ENCODE measurements at places on chromosomes 4 and X. TPM values are rescaled to one million over a fixed set of nuclear protein-coding genes. Genes with fewer than 3 reads are reported as not detected.

GLOD5 gene
- total RNA-seq = not detected

COX7B2 gene
- total RNA-seq = not detected

CSAG2 gene
- not detected for total RNA-seq

CPLX1 gene
- 0.62 TPM for total RNA-seq

VCX3B gene
- total RNA-seq = not detected

TLR10 gene
- total RNA-seq = 0.44 TPM

HS6ST2 gene
- not detected for total RNA-seq

GDPD2 gene
- not detected for total RNA-seq

- DNase-seq = no peak
These were observed 23.3 kb upstream of the MGST2 start for GRCh38 chr4:139642364-139642763.

DNA sequence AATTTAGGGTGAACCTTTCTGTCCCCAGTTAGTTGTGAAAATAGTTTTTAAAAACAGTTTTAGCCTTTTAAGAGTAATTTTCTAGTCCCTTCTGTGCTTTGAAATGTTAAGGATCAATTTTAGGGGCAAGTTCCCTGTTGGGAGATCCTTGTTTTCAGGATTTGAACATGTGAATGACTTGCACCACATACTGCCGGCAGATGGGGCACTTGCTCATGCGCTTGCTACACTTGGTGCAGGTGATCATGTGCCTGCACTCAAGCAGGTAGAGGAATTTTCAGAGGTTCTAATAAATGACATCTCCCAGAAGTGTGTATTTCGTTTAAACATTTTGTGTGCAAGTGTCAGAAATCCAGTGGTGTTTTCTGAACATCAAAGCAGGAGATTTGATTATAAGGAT is 195.9 kb downstream of the CHM start:
- DNase-seq = no peak

DNA sequence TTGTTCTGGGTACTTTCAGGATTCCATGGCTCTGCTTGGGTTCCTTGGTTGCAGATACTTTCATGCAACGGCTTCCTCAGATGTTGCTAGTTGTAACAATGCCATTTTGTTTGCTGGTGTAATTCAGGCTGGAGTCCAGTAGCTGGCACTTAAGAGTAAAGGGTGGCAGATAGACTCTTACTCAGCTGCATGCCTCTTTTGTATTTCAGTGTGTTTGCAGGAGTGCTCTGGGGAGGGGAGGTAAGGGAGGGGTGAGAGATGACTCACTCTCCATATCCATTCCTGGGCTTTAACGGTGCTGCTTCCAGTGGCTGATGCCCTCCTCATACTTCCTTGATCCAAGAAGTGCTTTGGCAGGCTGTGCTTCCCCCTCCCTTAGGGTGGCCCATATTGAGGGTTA is 155.2 kb downstream of the ZNF330 start:
- DNase-seq = no peak

DNA sequence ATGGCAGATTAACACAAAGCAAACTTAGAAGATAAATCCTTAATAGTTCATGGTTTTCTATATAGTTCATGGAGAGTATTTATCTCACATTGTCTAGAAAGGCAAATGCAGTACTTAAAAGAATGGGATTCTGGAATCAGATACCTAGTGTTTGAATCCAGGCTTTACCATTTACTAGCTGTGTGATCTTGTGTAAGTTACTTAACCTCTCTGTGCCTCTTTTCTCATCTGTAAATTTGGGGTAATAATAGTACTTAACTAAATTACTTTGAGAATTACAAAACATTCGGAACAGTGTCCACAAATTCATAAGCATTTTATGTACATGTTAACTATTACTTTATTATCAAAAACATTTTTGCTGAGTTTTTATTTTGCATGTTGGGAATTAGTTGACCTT is 15.8 kb downstream of the MAGEB1 start:
- no peak for DNase-seq

DNA sequence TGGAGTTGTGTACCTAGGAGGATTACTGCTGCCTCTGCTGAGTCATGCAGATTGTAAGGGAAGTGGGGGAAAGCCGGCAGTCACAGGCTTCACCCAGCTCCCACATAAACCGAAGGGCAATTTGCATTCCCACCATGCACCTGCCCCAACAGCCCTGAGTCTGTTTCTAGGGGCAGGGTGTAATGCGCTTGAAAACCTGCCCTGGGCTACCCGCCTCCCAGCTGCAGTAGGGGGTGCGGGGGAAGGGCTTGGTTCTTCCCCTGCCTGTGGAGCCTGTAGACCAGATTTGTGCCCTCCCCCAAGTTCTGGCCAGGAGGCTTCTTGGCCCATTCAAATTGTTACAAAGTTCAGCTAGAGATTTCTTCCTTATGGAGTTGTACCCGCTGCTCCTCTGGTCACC is 269.2 kb upstream of the DDX53 start:
- DNase-seq = no peak

- DNase-seq = no peak
These were observed 8.5 kb downstream of the UNC5C start for GRCh38 chr4:95540227-95540626.

- no peak for DNase-seq
These were observed 183.1 kb downstream of the HS6ST2 start for GRCh38 chrX:132775263-132775823.

- DNase-seq = no peak
These were observed 18.2 kb downstream of the MRPL1 start for GRCh38 chr4:77880784-77881183.

- DNase-seq = no peak
These were observed 105.5 kb upstream of the OTUD4 start for GRCh38 chr4:145285928-145286327.

DNA sequence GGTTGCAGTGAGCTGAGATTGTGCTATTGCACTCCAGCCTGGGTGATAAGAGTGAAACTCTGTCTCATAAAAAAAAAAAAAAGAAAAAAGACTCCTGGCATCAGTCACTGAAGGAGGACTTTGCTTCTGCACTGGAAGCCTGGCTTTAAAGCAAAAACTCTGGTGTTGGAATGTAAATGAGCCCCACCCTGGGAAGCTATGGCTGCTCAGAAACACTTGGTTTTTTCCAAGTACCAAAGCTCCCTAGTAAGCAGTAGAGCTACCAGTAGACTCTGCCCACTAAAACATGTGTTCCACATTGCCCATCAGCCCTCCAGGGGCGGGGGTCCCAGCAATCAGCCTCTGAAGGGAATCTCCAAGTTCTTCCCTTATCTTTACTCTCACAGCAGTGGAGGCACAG is 154.4 kb downstream of the SHROOM3 start:
- DNase-seq = no peak

GRCh38 chr4:150256225-150256620 is 178.0 kb downstream of the DCLK2 start:
- DNase-seq = no peak

GRCh38 chrX:41655631-41656030 is 33.1 kb upstream of the GPR34 start:
- no peak for DNase-seq

DNA sequence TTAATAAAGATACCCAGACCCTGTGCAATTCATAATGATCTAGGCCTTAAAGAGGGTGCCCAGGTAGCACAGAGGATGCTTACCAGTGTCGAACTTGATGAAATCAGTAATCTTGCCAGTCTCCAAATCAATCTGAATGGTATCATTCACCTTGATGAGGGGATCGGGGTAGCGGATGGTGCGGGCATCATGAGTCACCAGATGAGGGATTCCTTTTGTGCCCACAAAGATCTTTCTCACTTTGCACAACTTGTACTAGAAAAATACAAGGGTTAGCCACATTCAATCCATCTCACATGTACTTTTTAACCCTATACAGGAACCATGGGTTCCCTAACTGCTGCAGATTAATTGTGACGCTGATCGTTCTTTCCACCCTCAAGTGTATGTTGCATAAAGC is 3.3 kb downstream of the RPS4X start:
- DNase-seq = peak; percentile 16

DNA sequence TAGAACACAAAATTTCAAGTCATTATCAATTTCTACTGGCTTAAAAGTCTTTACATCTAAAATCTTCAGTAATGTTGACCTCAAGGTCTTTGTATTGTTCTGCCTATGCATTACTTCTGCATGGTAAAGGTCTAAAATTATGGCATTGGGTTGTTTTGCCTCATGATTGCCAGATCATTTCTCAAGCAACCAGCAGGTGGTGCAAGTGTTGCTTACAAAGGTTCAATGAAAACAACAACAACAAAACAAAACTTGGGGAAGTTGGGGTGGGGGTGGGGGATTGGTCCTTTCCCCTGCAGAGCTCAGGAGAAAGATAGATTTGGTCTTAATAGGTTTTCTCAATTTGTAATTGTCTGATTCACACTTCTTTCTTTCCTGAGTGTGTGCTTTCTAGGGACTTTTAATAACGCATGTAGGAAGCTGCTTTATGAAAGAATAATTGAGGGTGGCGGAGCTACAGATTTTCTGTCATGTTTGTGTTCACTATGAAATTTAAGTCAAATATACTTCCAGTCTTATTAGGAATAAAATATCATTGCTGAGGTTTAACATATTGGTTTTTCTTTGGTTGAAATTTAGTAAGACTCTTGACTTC is 145.1 kb downstream of the COL4A5 start:
- DNase-seq = no peak

DNA sequence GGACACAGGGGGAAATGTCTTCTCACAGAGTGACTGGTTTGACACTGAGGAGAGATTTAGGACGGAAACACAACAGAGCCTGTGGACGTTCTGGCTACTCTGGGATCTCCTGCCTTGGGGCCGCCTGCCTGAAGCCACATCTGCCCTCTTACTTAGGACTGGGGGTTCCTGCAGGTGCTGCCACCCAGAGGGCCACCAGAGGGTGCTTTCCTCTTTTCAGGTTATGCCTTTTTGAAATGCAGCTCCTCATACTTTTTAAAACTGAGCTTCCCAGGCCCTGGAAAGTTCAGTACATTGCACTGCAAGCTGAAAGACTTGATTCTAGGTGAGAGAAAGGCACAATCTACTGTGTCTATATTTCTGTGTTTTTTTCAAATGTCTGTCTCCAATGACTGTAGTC is 92.2 kb upstream of the PGRMC2 start:
- DNase-seq = peak; percentile 5

DNA sequence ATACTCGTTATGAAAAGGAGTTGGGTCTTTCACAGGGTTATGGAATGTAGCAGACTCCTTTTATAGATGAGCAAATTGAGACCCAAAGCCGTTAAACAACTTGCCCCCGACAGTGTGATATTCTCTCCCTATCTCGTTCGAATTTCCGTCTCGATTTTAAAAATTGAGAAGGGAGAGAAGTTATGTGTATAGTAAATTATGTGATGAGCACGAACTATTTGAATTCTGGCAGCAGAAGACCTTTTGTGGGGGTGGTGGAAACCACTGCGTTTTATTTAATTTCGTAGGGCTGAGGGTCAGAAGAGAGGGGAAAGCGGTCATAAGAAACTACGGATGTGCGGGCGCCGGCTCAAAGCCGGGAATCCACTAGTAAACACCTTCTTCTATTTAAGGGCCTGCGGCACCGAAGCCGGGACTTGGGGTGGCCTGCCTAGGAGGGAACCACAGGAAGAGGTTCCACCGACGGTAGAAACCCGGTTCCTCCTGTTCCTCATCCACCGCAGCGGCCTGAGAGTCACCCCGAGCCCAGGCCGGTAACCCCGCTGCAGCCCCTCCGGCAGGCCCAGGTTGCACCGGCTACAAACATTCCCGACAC is 1.5 kb upstream of the DDX3X start:
- DNase-seq = peak; percentile 64

DNA sequence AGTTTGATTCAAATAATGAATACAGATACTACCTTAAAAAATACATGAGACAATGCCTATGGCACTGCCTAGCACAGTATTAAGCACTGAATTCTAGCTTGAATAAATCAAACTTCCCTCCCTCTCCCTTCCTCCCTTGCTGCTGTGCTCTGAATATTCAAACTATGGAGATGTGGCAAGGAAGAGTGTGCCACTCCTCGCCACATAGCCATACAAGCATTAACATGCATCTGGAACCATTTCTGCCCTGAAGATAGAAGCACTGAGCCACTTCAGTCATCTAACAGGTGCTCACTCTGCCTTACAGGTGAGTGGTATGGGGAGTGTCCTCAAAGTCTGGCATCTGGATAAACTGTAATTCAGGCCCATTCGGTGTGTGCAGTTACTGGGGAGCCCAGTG is 276.9 kb downstream of the ARHGAP24 start:
- no peak for DNase-seq

- DNase-seq = no peak
These were observed 70.8 kb downstream of the STIM2 start for GRCh38 chr4:26931451-26931850.

DNA sequence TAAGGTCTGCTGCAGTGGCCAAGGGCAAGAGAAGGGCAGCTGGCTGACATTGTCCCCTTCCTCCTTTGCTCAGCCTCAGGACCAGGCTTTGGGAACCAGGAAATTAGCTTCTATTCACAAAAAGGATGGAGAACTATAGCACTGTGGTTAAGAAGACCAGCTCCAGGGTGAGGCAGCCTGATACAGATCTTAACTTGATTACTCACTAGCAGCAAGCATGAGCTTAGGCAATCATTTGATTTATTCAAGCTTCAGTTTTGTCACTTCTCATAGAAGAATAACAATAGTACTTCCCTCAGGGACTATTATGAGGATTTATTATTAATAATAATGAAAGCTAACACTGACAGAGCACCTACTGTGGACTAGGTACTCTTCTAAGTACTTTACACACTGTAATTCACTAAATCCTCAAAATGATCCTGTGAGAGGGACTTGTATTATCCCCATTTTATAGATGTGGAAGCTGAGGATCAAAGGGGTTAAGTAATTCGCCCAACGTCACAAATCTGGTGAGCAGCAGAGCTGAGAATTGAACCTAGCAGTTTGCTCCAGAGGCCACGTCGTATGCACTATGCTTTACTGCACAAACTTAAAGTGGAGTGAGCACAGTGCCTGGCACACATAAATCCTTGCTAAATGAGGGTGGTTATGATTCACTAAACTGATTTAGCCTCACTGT is 130.4 kb upstream of the PAK3 start:
- no peak for DNase-seq

DNA sequence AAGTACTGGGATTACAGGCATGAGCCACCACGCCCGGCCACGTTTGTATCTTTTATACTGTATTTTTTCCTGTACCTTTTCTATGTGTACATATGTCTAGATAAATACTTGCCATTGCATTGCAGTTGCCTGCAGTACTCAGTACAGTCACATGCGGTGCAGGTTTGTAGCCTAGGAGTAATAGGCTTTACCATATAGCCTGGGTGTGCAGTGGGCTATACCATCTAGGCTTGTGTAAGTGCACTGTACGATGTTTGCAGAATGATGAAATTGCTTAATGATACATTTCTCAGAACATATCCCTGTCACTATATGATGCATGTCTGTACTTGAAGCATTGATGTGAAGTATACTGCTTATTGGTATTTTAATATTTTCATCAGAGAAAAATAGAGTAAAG is 115.4 kb upstream of the PUDP start:
- DNase-seq = no peak

DNA sequence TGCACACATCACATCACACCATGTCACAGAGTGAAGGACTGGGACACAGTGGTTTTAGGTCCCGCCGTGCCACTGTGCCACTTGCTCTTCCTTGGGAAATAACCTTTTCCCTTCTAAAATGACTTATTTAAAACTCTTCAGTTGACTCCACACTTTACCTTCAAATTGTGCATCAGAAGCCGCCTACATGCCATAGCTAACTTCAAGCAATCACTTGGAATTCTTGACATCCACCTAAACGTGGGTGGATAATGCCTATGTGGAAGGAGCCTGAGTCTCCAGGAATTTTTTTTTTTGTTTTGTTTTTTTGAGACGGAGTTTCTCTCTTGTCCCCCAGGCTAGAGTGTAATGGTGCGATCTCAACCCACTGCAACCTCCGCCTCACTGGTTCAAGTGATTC is 777.4 kb upstream of the TENM3 start:
- no peak for DNase-seq

All from CD4-positive, CD25-positive, alpha-beta regulatory T cell (primary cell).